ENCODE measurements at places on chromosomes 2 and 18.

DNA sequence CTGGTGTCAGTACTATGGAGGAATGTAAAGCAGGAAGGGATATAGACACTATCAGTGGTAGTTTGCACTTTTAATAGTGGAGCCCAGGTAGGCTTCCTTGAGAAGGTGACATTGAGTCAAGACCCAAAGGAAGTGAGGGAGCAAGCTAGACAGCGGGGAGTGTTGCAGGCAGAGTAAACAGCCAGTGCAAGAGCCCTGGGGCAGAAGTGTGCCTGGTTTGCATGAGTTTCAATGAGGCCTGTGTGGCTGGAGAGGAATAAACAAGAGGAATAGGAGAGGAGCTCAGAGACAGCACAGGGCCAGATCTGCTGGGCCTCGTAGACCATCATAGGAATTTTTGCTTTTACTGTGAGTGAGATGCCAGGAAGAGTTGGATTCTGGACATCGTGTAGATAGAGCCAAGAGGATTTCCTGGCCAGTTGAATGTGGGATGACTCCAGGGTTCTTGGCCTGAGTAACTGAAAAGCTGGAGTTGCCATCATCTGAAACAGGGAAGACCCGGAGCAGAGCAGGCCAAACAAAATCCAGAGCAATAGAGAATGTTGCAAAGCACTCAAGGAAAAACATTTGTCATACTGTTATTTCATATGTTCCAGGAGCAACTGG, 102.5 kb downstream of the SP3 start:
- no peak for DNase-seq

DNA sequence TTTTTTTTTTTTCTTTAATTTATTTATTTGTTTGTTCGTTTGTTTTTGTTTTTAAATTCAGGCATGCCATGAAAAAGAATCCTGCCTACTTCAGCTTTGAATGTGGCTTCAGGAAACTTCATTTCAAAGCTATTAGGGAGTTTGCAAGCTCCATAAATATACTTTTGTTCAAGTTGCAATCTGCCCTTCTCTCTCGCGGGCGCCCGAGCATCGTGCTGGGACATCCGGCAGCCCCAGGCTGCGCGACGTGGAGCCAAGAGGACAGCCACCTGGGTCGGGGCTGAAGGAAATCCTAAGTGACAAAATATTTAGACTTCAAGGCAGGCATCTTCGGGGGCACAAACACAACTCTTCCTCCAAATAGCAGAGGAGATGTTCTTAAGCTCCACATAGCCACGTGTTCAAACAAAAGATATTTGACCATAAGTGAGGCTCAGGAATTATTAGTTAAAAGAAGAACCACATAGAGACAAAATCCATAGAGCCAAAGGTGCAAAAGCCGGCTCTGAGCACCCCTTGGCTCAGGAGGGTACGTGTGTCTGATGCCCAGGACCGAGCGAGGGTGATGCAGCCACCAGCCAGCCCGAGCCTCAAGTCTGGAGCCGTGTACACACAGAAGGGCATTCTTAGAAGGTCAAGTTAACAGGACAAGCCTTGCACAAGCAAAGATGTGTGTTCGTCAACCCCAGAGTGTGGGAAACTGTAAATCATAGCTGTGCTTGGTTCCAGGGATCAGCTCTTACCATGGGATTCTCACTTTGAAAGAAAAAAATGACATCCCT, 256.5 kb upstream of the SALL3 start:
- DNase-seq: no peak

- no peak for DNase-seq
These were observed 304.6 kb downstream of the MTX2 start for GRCh38 chr2:176573612-176574483.

- no peak for DNase-seq
These were observed 53.9 kb downstream of the BIN1 start for GRCh38 chr2:127052771-127053691.

- DNase-seq: no peak
These were observed 37.0 kb downstream of the FIGN start for GRCh38 chr2:163698857-163699256.

- no peak for DNase-seq
These were observed 1254.5 kb upstream of the FAM98A start for GRCh38 chr2:34853646-34854045.

- DNase-seq: no peak
These were observed 20.8 kb downstream of the CCL20 start for GRCh38 chr2:227834423-227834822.

GRCh38 chr18:7630731-7631442, 63.8 kb downstream of the PTPRM start:
- DNase-seq: no peak

DNA sequence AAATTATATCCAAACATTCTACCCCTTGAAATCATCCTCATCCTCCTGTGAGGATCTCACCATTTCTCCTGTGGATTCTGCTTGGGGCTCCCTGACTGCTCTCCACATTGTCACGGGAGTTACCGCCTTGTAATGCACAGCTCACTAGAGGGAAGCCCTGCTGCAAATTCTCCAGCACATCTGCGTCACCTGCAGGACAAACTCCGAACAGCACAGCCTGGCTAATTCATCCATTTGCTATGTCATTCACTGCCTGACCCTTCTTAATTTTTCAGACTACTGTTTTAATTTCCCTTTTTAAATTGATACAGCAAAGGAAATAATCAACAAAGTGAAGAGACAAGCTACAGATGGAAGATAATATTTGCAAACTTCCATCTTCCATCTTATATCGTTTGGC, 627.4 kb downstream of the FBXO15 start:
- DNase-seq: no peak

- peak; percentile 84 for DNase-seq
These were observed at the start of gene EIF5B for GRCh38 chr2:99337113-99338028. EIF5B (plus strand) TSS chr2:99337389; CDS start chr2:99337555, 166 bp downstream.

DNA sequence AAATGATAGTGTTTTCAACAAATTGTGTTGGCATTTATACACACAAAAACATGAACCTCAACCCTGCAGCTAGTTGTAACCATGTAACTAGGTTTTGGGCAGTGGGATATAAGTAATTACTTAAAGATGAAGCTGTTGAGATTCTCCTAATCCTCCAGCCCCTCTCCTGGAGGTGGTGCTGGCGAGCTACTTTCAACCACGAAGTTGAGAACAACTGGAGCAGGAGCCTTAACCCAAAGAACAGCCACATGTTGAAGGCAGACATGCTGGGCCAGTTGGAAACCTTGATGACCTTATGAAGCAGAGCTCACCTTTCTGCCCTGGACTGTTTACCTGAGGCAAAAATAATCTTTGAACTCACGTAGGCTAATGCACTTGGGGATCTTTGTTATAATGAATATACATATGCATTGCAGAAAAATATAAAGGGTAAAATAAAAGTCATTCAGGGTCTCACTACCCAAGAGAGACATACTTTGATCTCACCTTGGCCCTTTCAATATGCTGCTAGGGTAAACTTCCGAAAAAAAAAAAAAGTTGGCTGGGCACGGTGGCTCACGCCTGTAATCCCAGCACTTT, 89.6 kb upstream of the NPAS2 start:
- DNase-seq: no peak

GRCh38 chr2:27807476-27807875, 36.0 kb downstream of the MRPL33 start:
- no peak for DNase-seq

- no peak for DNase-seq
These were observed 235.9 kb downstream of the ZNF516 start for GRCh38 chr18:76259096-76259495.

DNA sequence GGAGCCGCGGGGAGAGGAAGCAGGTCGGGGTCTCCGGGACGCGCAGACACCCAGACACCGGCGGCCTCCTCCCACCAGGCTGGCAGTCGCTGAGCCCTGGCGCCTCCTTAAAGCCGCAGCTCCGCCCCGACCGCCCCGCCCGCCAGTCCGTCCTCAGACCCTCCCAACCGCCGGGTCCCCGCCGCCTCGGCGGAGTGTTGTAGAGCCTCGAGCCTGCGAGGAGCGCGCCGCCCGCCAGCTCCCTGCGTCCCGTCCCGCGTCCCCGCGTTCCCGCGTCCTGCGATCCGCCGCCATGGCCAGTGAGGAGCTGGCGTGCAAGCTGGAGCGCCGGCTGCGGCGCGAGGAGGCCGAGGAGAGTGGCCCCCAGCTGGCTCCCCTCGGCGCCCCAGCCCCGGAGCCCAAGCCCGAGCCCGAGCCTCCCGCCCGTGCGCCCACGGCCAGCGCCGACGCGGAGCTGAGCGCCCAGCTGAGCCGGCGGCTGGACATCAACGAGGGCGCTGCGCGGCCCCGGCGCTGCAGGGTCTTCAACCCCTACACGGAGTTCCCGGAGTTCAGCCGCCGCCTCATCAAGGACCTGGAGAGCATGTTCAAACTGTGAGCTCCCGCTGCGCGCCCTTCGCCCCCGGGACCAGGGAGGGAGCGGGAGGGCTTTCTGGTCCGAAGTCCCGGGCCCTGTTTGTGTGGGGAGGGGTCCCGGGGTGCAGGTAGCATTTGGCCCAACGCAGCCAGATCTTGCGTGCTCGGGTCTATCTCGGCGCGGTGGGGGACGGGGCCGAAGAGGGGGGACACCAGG, at the start of gene EFHD1:
Gene EFHD1 (plus strand): TSS at position 192 of the 793 bp plus-strand sequence. CDS start 101 bp downstream, at position 293.
- peak; percentile 25 for DNase-seq

DNA sequence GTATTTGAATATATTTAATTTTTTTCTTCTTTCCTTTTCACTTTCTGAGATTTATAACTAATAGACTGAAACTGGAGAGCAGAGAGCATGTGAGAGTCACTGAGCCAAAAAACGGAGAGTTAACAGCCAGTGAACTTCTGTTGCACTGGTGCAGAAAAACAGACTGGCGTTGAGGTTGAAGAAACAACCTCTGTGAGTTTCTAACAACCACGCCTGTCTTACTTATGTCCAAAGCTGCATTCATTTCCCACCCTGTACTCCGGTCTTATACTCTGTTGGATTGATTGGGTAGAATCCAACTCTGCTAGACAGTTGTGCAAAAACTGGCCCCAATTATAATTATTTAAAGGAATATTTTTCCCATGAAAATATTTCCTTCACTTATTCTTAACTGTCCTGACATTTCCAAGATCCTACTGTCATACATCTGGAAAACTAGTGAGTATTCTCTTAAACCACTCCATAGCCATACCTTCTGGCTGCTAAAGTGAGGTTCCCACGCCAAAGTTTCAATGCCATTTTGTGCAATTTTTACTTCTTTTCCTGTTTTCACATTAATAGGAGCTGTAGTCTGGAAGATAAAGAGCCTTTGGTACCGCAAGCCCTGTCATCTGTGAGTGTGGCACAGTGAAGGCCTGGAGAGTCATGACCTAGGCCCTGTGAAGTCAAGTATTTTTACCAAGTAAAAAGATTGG, 9.4 kb downstream of the CYP1B1 start:
- DNase-seq: no peak

- no peak for DNase-seq
These were observed 120.6 kb upstream of the MYCN start for GRCh38 chr2:15819562-15820256.

DNA sequence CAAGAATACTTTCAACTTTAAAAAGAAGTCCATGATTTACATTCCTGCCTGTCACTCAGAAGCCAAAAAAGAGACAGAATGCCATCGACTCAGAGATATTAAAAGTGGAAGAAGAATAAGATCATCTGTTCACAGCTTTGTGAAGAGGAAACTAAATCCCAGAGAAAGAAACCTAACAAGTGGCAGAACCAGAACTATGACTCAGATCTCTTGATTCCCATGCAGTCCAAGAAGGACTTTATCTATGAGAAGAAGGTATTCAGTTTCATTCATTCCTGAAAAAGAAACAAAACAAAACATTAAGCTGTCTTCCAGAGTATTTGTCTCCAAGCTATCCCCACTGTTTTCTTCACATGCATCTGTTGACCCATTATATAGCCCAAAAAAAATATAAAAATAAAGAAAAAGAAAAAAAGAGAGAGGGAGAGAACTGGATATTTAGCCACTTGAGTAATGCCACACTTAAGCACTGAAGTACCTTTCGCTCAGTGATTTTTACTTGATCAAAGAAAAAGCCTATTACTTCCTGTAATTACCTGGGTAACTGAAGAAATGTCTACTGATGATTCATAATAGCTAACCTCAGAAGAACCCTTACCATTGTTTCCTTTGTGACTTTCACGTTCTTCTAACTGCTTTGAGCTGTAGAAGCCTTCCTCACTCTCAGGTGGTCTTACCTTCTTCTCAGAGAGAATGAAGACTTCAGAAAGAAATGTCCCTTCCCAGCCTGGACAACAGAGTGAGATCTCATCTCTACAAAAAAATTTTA, 17.7 kb upstream of the AKAIN1 start:
- no peak for DNase-seq

DNA sequence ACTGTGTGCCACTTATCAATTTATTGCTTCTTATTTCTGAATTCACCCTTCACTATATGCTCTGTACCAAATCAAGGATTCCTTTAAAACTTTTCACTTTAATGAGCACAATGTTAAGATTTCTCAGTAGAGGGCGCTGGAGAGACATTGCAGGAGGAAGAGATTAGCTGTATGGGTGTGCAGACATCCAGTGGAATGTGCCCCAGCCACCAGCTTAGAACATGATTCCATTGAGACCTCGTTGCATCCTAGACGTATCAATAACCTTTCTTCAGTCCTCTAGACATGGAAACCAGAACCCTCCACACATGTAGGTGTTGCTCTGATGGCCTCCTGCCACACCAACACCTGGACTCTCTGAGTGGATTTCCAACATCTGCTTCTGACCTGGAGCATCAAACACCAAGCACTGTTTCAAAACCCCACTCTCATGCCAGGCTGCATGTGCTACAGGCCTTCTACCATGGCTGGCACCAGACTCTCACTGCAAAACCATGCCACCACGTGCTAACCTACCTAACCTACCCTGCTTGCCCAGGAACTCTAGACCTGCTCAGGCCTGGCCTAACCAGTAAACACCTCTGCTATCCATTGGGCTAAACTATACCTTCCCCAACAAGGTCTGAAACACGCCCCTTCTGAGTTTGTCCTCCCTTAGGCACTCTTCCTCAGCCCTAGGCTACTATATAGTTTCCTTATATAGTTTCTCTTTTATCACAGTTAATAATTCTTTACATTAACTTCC, 633.2 kb upstream of the PKDCC start:
- no peak for DNase-seq

GRCh38 chr2:117902933-117903332, 88.4 kb downstream of the DDX18 start:
- DNase-seq: no peak

DNA sequence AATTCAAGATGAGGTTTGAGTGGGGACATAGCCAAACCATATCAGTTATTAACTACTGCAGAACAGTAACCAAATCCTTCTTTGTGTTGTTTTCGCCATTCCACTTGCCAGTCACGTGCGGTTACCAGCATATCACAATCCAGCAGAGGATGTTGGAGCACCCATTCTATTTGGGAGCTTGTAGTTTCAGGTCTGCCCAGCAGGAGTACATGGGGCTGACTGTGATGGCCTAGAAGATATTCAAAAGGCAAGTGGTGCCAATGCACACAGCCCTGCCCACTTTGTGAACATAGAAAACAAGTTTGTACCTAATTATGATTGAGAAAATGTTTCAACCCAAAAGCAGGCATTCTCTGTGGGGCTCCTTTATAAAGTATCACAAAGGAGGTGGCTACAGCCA, 57.0 kb downstream of the ZNF519 start:
- no peak for DNase-seq

GRCh38 chr2:48227617-48228344, 302.2 kb upstream of the STON1 start:
- DNase-seq: no peak

- no peak for DNase-seq
These were observed 147.7 kb downstream of the KLHL29 start for GRCh38 chr2:23532391-23533337.

- no peak for DNase-seq
These were observed 11.2 kb downstream of the AOX1 start for GRCh38 chr2:200596774-200597570.

Data from effector memory CD4-positive, alpha-beta T cell (primary cell).